ENCODE measurements at places on chromosomes 6 and 20.
A peak's percentile ranks its signal among the peaks of the same experiment; 100 is the strongest.

- no peak for DNase-seq
These were observed 436.1 kb downstream of the UTRN start for GRCh38 chr6:144721232-144721631.

DNA sequence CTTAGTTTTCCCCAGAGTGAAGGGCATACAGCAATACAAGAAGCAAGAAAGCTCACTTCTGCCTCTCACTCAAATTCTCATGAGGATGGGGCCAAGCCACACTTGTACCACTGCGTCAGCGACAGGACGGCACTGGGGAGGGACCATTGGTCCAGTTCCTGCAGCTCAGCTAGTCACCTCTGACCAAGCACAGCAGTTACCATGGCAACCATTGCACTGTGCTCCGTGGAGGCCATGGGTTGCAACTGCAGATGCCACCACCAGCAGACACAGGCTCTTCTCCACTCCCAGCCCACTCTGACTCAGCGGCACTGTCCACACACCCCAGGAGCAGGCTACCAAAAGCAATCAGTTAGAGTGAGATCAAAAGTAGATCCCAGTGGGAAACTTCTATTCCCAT lies 441.1 kb upstream of the ARID1B start:
- DNase-seq: no peak

- DNase-seq: no peak
These were observed 19.1 kb upstream of the TMEM217 start for GRCh38 chr6:37277001-37277409.

DNA sequence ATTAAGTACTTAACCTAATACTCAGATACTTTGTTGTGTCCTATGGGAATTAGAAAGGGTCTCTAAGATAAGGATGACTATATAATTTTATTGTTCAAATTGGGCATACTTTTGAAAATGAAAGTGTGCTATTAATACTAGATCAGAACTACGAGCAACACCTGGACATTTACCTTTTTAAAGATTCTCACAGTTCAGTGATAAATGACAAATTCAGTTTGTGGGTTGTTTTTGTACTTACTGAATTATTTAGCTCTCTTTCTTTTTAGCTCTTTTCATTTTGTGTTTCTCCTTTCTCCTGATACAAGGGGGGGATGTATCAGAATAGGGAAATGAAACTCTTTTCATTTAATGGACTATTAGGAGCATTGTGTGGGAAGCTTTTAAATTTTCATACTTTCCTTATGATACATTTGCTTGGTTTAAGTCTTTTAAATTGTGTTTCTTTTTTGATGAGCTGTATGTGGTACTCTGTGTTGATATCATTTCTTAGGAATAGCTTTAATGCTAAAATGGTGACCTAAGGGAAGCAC lies 47.5 kb downstream of the PHF3 start:
- DNase-seq: no peak

DNA sequence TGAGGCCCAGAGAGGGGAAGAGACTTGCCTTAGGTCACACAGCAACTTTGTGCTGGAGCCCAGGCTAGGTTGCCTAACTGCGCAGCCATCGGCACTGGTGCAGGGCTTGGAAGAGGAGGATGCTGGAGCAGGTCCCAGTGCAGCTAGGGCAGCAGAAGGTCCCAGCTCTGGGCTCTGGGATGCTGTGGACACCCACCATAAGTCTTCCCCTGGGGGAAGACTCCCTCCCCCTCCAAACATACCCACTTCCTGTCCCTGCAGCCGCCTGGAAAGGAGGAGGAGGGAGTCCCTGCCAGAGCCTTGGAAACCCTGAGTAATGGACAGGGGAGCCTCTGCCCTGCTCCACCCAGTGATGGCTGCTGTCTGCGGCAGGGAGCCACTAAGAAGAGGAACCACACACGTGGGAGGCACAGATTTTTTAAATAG lies 93.6 kb downstream of the NCR2 start:
- no peak for DNase-seq

DNA sequence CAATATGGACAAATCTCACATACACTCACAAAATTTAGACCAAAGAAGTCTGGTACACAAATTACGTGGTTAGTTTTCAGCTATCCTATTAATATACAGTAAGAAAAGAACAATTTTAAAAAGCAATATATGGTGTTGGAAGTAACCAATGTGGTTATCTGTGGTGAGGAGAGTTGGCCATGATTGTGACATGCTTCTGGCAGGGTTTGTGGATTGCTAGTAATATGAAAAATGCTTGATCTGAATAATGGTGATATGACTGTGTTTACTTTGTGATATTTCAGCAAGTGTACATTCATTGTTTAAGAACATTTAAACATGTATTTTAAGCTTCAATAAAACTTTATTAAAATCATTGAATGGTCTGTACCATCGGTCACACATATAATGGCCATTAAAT lies 99.1 kb downstream of the ADGB start:
- no peak for DNase-seq

DNA sequence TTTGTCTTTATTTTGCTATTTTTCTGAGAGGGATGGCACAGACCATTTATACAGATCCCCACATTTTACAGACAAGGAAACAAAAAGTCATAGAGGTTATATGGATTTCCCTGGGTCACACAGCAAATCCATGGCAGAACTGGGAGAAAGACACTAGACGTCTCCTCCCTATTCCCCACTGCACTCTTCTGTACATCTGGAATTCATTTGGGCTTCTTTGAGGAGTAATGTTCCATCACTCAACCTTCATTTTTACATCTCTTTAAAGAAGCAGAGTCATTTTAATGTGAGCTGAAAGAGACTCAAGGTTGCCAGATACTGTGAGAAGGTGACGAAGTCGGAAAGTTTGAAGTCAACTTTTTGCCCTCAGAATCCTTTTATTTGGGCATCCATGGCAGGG lies 207.3 kb downstream of the OTOR start:
- no peak for DNase-seq

DNA sequence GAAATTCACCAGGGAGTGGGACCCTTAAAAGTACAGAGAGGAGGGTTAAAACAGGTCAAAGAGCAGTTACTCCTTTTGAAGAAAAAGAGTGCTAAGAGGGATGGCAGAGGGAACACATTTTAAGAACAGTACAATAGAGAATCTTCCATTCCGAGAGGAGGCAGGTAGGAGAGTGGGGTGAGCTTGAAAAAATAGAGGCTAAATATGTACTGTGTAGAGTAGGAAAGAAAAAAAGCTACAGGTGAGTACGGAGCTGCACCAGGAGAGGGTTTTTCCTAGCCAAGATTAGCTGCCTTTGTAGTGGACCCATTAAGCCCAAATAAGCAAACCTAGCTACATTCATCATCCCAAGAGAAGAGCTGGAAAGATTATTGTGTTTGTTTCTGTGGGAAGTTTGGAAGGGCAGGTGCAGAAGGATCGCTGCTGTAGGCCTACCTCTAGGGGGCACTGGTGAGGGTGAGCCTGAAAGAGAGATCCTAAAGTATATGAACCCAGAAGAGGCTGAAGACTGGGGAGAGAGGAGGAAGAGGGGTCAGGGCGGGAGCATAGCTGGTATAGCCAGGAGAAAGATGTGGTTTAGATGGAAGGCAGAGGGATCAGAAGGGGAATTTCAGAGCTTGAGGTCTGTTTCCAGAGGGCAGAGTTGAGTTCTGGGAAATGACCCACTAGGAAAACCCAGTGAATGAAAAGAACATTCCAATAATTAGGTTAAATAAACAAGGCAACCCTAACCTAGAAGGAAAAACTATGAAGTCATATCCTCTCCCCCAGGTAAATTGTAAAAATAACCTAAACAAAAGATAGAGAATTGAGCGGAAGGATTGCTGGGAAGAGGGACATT lies 50.2 kb upstream of the HINT3 start:
- DNase-seq: no peak

- no peak for DNase-seq
These were observed 65.5 kb upstream of the QKI start for GRCh38 chr6:163348789-163349680.

- peak; percentile 73 for DNase-seq
These were observed 401.0 kb downstream of the PAX1 start for GRCh38 chr20:22106308-22106938.

- no peak for DNase-seq
These were observed 6.8 kb downstream of the DUSP15 start for GRCh38 chr20:31863296-31864085.

- no peak for DNase-seq
These were observed 12.8 kb downstream of the PTPRK start for GRCh38 chr6:128507337-128508310.

Measured in muscle of back (tissue), 13 donors.